ENCODE measurements at places on chromosomes 3 and 15.

- no peak for DNase-seq
Observed at GRCh38 chr3:58013973-58014649, 5.9 kb downstream of the FLNB start.

DNA sequence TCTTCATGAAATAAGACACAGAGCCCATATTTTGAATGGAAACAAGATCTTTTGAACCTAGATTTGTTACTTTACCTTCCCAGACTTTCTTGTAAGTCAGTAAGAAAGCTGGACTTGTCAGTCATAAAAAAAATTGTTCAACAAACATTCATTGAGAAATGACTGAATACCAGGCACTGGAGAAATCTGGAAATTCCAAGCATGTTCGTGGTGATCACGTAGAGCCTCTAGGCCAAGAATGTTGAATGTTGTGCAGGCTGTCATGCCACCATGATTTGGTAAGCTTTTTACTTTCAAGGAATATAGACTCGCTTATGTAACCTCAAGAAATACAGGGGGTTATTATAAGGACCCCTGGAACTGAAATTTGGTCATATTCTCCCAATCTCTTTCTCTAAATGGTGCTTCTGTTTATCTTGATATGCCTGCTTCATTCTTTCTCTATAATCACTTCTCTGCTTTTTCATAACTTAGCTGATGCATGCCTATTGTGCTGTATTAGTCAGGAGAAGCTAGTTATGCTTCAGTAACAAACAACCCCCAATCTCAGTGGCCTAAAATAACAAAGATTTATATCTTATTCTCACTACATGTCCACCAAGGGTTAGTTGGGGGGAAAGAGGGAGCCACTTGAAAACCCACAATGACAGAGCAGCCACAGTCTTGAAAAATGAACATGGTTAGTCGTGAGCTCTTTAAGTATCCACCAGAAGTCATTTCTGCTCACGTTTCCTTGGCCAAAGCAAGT lies 3.4 kb upstream of the TPM1 start:
- DNase-seq = no peak

DNA sequence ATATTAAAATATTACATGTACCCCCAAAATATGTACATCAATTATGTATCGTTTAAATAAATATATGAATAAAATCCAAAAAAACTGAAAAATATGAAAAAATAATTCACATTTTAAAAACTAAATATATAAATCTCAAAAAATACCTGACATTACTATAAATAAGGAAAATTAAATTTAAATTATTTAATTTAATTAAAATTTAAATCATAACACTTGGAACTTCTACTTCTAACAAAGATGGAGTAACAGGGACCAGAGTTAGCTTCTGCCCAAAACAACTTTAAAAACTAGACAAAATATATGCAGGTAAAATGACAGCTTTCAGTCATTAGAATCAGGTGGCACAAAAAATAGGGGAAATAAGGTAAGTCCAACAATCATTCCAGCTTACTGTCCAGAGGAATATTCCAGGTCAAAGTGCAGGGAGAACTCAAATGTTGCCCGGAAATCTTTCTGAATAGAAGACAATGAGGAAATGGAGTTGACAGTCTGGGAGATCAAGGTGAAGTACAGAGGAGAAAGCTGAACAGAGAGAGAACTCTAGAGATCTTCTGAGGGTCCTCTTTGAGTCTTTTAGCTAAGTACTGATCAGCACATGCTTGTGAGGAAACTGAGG lies 207.7 kb upstream of the ATP11B start:
- DNase-seq = no peak

GRCh38 chr3:3772920-3773319 lies 26.3 kb upstream of the LRRN1 start:
- DNase-seq = peak; percentile 56

DNA sequence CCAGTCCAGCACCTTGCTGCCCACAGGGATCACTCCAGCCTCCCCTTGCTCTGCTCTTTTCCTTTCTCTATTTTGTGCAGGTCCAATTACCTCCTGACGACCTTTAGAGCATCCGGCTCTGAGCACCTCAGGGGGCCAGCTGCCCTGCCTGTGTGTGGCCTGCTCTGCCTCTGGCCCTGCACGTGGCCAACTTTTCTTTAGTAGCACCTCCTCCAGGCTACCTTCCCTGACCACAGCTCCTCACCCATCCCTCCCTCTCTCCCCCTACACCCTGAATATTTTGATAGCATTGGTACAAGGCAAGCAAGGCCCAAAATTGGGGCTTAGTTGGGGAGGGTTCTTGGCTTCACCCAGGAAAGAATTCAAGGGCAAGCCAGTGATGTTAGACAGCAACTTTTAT lies 66.9 kb upstream of the PRR20G start:
- DNase-seq = no peak

- DNase-seq = no peak
Observed at GRCh38 chr3:24305795-24306467, 188.7 kb downstream of the THRB start.

DNA sequence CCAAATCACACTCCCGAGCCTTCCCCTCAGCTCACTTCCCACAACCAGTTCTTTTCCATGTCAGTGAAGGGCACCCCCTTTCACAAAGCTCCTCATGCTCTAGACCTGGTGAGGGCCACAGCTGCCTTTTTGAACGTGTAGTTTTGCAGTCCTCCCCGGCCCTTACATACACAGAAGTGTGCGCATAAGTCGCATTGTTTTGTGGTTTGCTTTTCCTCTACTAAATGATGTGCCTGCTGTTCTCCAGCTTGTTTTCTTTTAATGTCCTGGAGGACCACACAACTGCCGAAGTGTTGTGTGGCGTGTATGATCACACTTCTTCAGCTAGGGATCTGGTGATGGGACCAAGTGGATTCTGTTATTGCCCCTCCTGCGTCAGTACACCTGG lies 7.6 kb downstream of the C15orf39 start:
- no peak for DNase-seq

- DNase-seq = peak; percentile 70
Observed at GRCh38 chr3:24494618-24495325, at the start of gene THRB. Gene THRB (minus strand): TSS chr3:24494850.

GRCh38 chr3:129655291-129655700 lies 48.8 kb upstream of the PLXND1 start:
- DNase-seq = no peak

DNA sequence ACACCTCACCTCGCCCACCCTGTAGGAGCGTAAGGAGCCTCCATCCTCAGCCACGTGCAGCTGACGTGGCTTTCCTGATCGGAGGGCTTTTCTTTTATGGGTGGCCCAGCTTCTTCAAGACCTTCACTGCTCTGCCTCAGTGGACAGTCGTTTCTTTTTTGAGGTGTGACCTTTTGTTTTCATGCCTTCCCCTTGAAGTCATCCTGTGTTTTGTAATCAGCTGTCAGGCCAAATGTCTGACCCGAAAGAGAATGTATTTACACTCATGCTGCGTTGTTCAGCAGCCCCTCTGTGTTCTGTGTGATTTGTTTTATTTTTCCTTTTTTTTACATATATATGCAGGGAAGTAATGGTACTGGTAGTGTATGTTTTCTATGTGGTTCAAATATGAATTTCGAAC lies 41.8 kb downstream of the CCK start:
- no peak for DNase-seq

DNA sequence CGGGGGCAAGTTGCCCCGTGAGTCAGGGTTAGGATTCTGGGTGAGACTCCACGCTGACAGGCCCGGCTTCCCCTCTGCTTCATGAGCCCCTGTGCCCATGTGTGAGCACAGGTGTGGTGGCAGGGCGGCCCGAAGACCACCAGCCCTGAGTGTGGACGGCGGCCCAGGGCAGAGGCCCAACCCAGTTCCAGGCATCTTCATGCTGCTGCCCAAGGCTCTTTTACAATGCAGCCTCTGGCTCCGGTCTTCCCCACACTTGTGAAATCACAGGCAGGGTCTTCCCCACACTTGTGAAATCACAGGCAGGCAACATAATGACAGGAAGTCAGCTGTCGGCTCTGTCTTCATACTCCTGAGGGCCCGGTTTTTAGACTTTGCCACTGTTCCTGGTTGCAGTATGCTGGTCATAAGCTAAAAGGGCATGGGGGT lies 78.8 kb downstream of the AAGAB start:
- peak; percentile 61 for DNase-seq

- no peak for DNase-seq
Observed at GRCh38 chr15:96720656-96721055, 390.2 kb downstream of the NR2F2 start.

DNA sequence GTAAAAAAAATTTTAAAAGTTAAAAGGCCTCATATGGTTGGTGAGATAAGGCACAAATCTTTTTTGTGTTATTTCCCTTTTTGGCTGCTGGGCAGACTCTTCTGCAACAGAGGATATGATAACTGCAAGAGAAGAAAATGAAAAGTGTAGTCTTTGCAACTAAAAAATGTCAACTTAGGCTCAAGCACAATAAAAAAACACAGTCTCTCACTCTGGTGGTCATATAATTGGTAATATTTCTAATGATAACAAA lies 15.4 kb downstream of the COMMD2 start:
- no peak for DNase-seq

GRCh38 chr15:69807721-69808120 lies 290.0 kb downstream of the TLE3 start:
- DNase-seq = peak; percentile 22

- no peak for DNase-seq
Observed at GRCh38 chr15:80090879-80091503, 31.5 kb downstream of the ZFAND6 start.

DNA sequence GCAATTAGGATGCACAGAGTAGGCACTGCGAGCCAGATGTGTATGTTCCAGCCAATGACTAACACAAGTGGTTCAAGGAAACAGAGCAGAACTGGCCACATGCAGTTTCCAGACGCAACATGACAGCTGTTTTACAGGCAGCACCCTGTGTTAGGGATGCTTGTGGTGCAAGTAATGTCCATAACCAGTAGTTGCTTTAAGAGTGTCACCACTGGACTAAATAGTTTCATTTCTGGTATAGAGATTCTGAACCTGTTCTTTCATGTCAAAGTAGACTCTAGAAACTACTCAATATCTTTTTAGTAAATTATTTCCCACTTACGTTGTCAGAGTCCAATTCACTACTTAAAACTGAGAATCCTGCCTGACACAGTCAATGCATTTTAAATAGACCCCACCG lies 14.5 kb upstream of the LPP start:
- no peak for DNase-seq

- DNase-seq = no peak
Observed at GRCh38 chr15:100254285-100254684, 87.5 kb downstream of the ADAMTS17 start.

- no peak for DNase-seq
Observed at GRCh38 chr3:15217841-15218267, 11.8 kb downstream of the CAPN7 start.

- DNase-seq = no peak
Observed at GRCh38 chr3:182349951-182350517, 443.3 kb upstream of the ATP11B start.

GRCh38 chr3:193863657-193864357 lies 270.8 kb downstream of the OPA1 start:
- DNase-seq = no peak

GRCh38 chr15:48536681-48537091 lies 108.8 kb downstream of the FBN1 start:
- no peak for DNase-seq

- DNase-seq = no peak
Observed at GRCh38 chr3:48407542-48408099, 22.3 kb downstream of the PLXNB1 start.

DNA sequence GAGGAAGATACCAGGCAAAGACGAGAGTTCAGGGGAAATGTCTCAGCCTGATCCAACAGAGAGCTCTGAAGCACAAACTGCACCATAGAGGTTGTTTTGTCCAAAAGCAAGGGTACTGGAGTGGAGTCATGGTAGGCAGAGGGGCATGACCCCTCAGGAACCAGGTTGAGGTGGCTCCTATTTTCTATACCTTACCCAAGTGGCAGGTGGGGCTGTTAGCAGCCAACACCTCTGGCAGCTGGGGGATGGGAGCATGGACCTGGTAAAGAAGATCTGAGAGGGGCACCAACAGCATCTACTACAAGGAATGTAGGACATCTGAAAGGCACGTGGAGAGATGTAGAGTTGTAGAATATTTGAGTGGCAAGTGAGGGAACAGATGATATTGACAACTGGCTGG lies 85.2 kb downstream of the GAP43 start:
- no peak for DNase-seq

DNA sequence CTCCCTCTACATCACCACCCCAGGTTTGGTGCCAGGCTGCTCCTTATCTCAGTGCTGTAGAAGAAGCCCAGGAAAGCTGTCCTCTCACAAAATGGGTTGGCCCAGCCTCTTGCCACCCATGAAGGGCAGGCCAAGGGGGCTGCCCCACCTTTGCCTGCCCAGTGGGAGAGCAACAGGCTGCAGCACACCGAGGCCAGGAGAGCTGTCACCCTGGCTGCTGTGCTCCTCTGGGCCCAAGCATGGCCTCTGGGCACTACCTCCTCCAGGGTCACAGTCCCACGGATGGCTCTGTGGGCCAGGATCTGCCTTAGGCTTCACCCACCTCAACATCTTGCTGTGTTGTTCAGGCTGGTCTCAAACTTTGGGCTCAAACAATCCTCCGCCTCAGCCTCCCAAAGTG lies 6.4 kb upstream of the STAB1 start:
- DNase-seq = no peak

DNA sequence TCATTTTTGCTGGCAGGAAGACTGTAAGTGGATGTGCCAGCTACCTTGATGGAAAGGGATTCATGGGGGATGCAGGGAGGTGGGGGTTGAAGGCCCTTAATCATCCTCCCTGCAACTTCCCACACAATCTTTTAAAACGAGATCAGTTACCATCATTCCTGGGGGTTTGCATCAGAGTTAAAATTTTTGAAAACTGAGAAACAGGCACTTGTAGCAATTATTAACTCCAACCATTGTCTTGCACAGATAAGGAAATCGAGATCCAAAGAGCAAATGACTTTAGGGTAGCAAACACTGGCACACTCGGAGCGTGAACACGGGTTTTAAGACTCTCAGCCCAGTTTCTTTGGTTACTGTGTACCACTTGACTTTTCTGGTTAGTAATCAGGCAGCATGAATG lies 41.9 kb downstream of the GPD1L start:
- no peak for DNase-seq

DNA sequence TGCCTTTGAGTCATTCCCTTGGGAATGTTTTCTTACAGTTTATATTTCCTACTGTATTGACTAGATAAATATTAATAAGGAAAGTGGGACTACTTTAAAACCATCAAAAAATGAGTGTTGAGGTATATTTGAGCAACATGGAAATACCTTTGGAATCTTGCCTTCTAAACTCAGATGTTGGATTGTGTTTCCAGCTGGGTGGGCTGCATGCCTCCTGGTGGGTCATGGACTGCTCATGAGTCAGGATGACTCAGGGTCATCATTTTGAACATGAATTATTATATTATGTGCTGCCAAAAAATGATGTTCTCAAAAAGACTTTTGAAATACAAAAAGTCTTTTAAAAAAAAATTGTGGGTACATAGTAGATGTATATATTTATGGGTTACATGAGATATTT lies 41.1 kb upstream of the APH1B start:
- no peak for DNase-seq

- no peak for DNase-seq
Observed at GRCh38 chr15:44099671-44100070, 95.4 kb downstream of the FRMD5 start.

DNA sequence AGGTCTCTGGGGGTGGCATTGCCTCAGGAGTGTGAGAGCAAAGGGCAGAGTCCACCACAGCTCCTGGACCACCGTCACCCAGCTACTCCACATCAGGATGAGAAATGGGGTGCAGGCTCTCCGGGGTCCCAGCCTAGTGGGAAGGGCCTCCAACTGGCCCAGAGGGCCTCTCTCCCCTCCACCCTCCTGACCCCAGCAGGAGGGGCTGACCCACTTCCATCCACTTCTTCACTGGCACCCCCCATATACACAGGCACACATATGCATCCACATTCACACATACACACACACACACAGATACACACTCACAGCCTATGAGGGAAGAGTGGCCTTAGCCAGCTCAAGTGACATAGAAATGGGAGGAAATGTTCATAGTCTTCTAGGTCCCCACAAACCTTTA lies 286.0 kb downstream of the OCA2 start:
- DNase-seq = no peak

Data from head of caudate nucleus (tissue), 42 donors.